Activated CD4-positive, alpha-beta T cell treated with anti-CD3 and anti-CD28 coated beads for 1 hour (primary cell): ENCODE measurements at places on chromosomes 13 and 19.

- DNase-seq = no peak
These were observed 10.6 kb upstream of the SOX1 start for GRCh38 chr13:112056284-112056727.

DNA sequence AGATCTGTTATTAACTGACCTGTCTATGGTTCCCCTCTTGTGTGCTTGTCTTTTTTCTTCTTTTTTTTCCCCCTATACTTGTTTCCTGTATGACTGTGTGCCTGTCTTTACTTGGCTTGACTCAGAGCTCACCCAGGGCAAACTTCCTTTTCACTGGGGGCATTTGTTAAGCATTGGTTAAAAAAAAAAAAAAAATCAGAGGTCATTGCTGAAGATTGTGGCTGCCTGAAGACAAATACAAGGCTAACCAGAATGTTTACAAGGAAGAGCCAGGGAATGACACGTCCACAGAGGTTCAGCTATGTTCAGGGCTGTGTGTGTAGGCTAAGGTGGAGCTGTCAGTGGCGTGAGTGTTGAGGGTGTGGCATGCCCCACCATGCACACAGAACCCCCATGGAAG is 47.1 kb downstream of the LNX2 start:
- DNase-seq = no peak

DNA sequence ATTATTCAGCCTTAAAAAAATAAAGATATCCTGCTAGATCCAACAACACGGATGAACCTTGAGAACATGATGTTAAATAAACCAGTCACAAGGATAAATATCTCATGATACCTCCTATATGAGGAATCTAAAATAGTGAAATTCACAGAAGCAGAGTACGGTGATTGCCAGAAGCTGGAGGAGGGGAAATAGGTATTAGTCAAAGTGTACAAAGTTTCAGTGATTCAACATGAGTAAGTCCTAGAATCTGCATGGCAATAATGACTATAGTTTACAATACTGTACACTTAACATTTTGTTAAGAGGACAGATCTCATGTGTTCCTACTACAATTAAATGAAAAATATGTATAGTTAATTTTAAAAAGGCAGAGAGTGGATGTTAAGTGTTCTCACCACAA is 206.6 kb upstream of the SLC10A2 start:
- no peak for DNase-seq

- DNase-seq = no peak
These were observed 7.0 kb upstream of the TMC4 start for GRCh38 chr19:54179921-54180461.

- DNase-seq = no peak
These were observed 25.0 kb upstream of the ZNRF4 start for GRCh38 chr19:5430237-5430636.

DNA sequence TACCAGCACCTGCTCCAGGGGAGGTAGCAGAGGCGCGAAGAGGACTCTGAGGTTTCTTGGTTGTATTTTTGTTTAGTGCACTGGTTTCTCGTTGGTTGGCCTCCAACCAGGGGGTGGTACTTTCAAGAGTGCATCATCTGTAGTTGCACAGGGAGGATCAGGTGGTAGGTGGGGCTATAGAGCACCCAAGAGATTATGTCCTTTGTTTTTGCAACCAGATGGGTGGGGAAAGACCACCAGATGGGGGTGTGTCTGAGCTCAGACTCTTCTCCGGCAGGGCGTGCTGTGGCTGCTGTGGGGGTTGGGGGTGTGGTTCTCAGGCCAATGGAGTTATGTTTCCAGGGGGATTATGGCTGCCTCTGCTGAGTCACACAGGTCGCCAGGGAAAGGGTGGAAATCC is 254.4 kb upstream of the KLF12 start:
- no peak for DNase-seq

GRCh38 chr13:106981051-106981450 is 413.1 kb upstream of the ARGLU1 start:
- DNase-seq = no peak

DNA sequence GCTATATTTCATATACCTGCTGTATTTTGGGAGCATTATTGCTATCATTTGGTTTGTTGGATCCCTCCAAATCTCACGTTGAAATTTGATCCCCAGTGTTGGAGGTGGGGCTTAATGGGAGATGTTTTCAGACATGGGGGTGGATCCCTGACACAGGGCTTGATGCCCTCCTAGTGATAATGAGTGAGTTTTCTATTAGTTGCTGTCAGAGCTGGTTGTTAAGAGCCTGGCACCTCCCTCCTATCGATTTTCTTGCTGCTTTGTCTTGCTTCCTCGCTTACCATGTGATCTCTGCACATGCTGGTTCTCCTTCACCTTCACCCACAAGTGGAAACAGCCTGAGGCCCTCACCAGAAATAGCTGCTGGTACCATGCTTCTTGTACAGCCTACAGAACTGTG is 259.9 kb upstream of the STARD13 start:
- no peak for DNase-seq

- no peak for DNase-seq
These were observed 214.7 kb downstream of the SLITRK1 start for GRCh38 chr13:83667606-83668005.
